HTR-8/SVneo (cell line): ENCODE measurements at places on chromosomes 6 and 20.

- DNase-seq, result no peak
These were observed 33.1 kb upstream of the DAAM2 start for GRCh38 chr6:39758905-39759605.

DNA sequence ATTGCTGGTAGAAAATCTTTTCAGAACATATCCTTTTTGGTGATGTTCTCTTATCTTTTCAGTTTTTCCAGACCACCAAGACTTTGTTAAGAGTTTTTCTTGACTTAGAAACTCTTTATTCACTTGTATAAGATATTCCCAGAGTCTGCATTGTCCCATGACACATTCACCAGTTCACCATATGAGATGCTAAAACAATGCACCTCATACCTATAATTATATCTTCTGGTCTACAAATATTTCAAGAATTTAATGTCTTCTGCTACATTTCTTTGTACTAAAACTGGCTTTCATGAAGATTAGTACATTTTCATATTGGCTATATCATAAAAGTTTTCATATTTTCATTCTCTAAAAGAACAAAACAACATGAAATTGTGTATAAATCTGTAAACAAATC lies 111.3 kb downstream of the ADGRG6 start:
- peak; percentile 6 for DNase-seq

DNA sequence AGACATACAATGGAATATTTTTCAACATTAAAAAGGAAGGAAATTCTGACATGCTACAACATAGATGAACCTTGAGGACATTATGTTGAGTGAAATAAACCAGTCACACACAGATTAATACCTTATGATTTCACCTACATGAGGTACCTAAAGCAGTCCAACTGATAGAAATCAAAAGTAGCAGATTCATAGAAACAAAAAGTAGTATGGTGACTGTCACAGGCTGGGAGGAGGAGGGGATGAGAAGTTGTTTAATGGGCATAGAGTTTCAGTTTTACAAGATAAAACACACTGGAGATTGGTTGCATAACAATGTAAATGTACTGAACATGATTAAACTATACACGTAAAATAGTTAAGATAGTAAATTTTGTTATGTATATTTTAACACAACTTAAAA lies 48.5 kb upstream of the OLIG3 start:
- no peak for DNase-seq

GRCh38 chr6:21987501-21987957 lies 309.3 kb downstream of the PRL start:
- DNase-seq, result peak; percentile 88

GRCh38 chr20:33820362-33820761 lies 9.2 kb downstream of the CHMP4B start:
- DNase-seq, result no peak

GRCh38 chr6:36141091-36141490 lies 10.8 kb downstream of the MAPK13 start:
- no peak for DNase-seq
